ENCODE measurements at places on chromosomes 2 and 18.

- DNase-seq = no peak
Measured at GRCh38 chr2:70531419-70532086, 22.1 kb downstream of the TGFA start.

GRCh38 chr18:37385846-37386778 is 179.5 kb downstream of the CELF4 start:
- DNase-seq = peak; percentile 49

GRCh38 chr2:105183555-105184323 is 57.8 kb upstream of the GPR45 start:
- DNase-seq = no peak

DNA sequence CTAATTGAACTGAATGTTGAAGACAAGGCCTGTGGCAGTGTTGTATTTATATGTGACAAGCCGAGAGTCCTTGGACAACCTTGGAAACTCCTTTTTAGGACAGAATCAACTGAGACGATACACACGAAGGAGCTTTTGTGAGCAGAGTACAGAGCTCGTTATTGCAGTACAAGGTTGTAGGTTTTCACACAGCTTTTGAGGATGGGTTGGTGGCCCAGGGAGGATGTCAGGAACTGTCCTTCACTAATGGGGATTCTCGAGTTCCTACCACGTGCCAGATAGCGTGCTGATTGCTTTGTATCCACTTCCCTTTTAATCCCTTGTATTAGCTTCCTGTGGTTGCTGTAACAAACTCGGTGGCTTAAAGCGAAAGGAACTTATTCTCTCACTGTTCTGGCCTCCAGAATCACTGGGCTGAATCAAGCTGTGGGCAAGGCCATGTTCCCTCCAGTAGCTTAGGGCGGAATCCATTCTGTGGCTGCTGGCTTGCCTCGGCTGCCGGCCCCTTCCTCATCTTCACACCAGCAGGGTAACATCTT is 20.2 kb downstream of the INPP4A start:
- DNase-seq = no peak

DNA sequence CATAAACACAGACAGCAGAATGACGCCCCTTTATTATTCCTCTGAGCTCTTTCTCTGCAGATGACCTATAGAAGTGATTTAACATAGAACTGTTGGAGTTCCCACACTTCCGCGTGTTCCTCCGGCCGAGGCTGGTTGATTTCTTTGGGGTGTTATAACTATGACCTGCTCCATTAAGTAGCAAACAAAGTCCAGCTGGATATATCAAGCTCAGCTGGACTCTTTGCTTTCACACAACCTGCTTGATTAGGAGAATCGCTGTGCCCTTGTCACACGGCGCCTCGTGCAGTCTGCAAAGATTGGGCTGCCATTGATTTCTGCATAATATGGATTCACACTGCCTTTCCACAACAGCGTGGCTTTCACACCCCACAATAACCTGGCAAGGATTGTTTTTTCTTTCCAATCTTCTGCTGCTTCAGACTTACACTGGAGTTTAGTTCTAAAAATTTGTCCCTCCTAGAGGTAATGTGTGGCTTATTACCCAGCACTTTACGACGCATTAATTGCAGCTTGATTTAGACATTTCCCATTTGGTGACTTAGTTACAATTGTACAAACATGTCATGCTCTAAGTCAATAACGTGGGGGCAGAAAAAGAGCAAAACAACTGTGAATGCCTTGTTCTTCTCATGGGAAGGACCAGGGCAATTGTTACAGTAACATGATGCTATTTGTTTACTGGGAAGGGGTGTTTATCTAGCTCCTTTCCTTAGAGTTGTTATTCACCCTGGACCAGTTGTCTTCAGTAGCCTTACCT is 485.7 kb downstream of the TXNL1 start:
- no peak for DNase-seq

DNA sequence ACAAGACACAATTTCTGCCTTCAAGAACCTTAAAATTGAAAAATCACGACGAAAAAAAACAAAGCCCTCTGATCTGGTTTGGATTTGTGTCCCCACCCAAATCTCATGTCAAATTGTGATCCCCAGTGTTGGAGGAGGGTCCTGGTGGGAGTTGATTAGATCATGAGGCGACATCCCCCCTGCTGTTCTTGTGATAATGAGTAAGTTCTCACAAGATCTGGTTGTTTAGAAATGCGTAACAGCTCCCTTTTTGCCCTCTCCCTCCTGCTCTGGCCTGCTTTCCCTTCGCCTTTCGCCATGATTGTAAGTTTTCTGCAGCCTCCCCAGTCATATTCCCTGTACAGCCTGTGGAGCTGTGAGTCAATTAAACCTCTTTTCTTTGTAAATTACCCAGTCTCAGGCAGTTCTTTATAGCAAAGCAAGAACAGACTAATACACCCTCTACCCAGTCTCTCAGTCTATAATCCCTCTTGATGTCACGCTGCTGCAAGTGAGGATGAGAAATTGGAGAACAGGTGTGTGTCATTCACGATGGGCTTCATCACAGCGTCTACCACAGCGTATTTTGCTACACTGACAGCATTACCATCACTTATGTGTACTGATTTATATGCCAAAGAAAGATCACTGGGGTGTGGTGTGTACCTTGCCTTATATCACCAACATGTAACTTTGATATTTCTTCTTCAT is 330.7 kb downstream of the MTX2 start:
- DNase-seq = no peak

DNA sequence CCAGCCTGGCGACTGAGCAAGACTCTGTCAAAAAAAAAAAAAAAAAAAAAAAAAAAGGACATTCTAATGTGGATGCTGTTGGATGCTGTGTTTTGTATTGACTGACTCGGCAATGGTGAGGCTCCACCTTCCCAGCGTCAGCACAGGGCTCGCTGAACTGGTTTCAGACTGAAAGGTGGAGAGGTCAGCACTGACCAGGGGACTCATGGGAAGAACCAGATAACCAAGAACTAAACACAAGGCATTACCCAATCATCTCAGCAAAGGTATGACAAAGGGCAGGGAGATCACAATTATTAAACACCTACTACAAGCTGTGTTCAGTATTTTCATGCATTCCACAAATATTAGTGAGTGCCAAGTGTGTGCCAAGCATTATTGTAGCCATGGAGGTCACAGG is 103.2 kb downstream of the LRATD1 start:
- DNase-seq = no peak

DNA sequence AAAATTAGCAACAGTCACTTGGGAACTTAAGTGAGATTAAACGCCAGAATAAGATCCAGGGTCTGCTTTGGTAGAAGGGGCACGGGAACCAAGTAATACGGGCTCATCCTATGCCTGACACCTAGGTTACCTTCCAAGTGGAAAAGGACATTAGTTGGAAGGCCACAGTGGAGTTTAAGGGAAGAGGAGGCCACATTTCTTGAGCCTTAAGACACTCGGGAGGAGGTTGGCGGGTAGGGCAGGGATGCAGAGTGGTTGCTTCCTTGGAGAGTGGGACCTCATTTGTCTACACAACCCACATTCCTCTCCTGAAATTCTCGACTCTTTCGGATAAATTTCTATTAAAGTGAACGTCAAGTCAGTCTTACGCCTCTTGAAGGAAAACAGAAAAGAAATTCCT is 510 bp upstream of the DNAH6 start:
- no peak for DNase-seq

- no peak for DNase-seq
Measured at GRCh38 chr2:26454561-26455001, 23.3 kb downstream of the OTOF start.

DNA sequence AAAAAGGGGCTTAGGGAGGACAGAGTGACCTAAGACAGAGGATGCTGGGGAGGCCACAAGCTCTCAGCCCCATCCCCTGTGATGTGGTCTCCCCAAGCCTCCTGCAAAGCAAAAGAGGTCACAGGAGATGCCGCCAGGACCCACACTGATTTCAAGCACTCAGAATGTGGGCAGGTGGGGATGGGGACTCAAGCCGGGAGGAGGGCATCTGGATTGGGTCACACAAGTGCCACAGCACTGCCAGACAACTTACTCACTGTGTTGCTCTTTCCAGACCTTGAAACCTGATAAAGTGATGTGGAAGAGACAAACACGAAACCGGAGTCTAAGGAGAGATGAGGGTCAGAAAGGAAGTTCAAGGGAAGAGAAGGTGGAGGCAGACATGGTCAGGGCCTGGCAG is 95.7 kb downstream of the TTC32 start:
- DNase-seq = no peak

DNA sequence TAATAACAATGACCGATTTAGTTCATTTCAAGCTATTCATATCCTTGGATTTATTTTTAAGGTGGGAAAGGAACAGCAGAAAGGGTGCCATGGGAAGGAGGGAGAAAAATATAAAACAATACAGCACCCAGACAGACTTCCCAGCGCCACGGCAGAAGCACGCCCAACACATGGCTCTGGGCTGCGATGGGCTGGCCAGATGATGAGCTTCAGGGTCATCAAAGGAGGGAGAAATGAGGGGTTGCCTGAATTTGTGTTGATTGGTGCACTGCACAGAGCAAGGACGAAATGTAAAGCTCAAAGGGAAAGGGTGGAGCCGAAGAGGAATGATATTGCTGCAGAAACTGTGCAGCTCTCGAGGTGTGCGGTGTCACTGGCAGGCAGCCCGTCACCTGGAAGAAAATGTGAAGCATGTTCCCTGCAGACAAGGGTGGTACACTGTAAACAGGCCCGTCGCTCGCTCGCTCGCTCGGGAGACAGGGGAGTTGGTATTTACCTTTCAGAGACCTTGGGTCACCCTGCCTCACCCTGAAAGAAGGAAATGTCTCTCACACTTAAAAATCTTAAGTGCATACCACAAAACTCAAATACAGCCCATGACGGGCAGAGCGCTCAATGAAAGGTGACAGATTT is 195.5 kb upstream of the CTAGE1 start:
- no peak for DNase-seq

DNA sequence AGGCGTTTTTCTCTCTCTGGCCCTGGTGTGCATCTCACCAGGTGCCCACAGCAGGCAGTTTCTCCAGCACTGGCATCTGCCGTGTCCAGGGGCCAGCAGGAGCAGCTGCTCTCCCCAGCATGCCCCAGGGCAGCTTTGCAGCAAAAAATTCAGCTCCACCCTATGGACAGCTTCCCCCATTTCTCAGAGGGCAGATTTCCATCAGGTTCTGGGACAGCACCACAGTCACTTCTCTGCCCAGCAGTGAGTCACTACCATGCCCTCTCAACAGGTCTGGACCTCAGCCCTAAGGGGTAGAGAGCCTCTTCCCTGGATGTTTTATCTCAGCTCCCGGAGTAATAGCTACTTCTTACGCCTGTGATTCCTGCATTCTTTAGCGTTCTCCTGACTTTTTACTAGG is 170.2 kb upstream of the RAB12 start:
- DNase-seq = no peak

DNA sequence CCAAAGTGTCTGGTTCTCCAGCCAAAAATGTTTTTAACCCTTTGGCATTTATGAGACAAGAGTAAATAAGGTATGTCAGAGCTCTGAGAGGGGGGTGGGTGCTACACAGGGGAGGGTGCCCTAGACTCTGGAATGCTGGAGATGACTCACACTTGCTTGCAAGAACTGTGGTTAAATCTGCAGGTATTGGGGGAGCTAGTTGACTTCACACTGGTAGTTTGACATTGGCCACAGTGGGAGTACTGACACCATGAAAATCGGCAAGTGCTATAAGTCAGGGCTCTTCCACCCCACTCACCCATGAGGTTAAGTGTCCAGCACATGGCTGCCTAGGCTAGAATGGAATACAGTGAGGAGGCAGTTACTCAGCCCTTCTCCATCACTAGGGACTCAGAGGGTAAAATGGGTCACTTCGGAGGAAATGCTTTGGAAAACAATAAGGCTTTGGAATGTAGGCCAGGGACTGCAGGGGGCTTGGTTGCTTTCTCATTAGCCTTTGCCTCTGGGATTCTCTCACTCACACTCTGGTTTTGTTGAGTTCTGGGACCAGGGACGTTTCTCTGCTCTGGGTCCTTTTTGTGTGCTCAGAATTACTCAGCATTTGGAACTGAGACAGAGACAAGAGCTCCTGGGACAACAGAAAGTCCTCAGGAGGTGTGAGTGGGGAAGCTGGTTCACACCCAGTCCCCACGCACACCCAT is 91.6 kb downstream of the ACKR3 start:
- no peak for DNase-seq

DNA sequence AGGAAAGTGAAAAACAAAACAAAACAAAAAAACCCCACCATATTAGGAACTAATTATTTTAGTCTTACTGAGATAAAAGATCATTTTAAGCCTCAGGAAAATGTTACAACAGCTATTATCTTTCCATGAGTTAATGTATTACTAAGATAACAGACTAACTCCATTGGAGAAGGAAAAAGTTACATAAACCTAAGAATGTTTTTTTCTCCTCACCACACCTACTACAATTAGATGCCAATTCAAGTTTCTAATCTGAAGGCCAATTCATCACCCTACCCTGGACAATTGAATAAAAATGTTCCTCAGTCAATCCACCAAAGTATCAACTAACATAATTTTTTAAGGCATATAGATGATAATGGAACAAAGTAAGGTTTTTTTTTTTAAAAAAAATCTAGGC is 10.2 kb upstream of the GFPT1 start:
- no peak for DNase-seq

DNA sequence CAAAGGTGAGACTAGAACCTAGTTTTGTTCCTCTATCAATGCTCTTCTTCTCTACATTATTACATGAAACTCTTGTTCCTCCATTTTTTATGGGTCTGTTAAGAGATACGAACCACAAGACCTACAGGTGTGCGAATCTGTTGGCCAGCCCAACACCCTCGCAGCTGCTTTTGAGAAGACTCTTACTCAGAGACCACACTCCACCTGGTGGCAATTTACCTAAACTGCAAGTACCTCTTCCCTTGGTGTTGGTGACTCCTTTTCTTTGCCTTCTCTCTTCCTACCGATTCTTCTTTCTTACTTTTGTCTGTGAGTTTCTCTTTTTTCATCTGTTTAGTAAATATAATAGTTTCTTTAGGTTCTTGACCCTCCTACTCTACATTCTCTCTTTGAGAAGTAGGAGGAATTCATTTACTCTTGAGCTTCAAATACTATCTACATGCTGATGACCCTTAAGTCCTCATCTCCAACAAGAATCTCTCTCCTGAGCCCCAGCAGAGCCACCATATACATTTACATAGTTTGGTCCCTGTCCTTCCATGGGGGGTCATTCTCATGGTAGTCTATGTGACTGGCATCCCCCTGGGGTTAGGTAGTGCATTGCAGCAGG is 81.8 kb upstream of the GAREM1 start:
- DNase-seq = peak; percentile 55

DNA sequence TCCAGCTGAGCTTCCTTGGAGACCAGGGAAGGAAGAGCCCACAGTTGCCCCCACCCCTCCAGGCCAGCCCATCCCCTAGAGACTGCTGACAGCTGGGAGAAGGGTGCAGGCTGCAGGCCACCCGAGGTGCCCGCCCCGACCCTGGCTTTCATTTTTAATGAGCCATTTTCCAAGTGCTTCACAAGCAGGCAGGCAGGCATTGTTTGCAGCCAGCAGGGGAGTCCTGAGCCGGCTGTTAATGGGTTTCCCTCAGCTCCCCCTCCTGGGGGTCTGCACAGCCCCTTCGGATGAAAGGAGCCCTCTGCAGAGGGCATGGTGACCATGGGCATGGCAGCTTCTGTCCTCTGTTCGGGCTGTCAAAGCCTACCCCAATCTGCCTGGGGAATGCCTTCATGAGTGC is 94.5 kb downstream of the ZBTB7C start:
- DNase-seq = no peak

GRCh38 chr2:194166818-194167217 is 1490.2 kb upstream of the SLC39A10 start:
- DNase-seq = peak; percentile 28
